ENCODE measurements at places on chromosomes 12 and 14. TPM values are rescaled to one million over a fixed set of nuclear protein-coding genes. Genes with fewer than 3 reads are reported as not detected.

DNA sequence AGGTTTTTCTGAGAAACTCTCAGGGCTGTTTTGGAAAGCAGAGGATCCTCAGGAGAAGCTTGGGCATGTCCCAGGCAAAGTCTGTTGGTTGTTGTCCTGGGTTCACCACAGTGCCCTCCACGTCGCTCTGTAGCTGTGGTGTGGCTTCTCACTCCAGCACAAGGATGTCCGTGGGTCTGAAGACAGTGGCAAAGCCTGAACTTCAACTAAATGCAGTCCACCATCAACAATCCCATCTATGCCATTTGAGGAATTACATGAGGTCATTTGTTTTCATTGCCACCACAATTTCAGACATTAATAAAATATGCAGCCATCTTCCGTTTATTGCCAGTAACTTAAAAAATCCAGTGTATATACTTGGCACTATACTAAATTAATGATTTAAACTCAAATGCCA lies 272.1 kb downstream of the LRIG3 start:
- no peak for DNase-seq

GRCh38 chr12:84760091-84760865 lies 152.3 kb downstream of the SLC6A15 start:
- no peak for DNase-seq

- no peak for DNase-seq
Observed at GRCh38 chr12:64125913-64126312, 96.2 kb downstream of the KICS2 start.

GRCh38 chr12:103705927-103706326 lies 118.9 kb downstream of the STAB2 start:
- no peak for DNase-seq

GRCh38 chr12:106348411-106348810 lies 9.1 kb upstream of the POLR3B start:
- DNase-seq = no peak

- DNase-seq = no peak
Observed at GRCh38 chr14:36271939-36272907, 48.2 kb downstream of the MBIP start.

Gene DDX24
- 139 TPM for polyA plus RNA-seq

Gene EPYC
- not detected for polyA plus RNA-seq

Gene PLEKHA5
- polyA plus RNA-seq = 25.6 TPM

Gene CIROP
- polyA plus RNA-seq = 0.05 TPM

Gene OXA1L
- 142 TPM for polyA plus RNA-seq

Gene TDP1
- 20.7 TPM for polyA plus RNA-seq
